GM12878 (cell line): ENCODE measurements at places on chromosomes 7 and 10. TPM values are rescaled to one million over a fixed set of nuclear protein-coding genes. Genes with fewer than 3 reads are reported as not detected.

GRCh38 chr7:116950889-116951351, 2.4 kb upstream of the ST7 start:
- no peak for DNase-seq

- DNase-seq = no peak
These were observed 63.1 kb upstream of the ZPBP start for GRCh38 chr7:50156163-50156562.

GRCh38 chr7:26284995-26285632, 6.5 kb upstream of the SNX10 start:
- DNase-seq = no peak

LZTS2 gene
- polyA plus RNA-seq = 7.4 and 7.9 TPM in 2 replicates

KEL gene
- 0.73 and 1.1 TPM in 2 replicates for polyA plus RNA-seq

DNA sequence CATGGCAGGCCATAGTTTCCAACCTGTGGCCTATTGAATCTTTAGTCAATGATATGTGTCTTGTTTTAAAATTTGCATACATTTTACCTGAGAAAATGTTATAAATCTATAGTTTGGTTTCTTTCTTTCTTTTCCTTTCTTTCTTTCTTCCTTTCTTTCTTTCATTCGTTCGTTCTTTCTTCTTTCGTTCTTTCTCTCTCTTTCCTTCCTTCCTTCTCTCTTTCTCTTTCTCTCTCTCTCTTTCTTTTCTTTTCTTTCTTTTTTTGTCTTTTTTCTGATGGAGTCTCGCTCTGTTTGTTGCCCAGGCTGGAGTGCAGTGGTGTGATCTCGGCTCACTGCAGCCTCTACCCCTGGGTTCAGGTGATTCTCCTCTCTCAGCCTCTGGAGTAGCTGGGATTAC, 133.3 kb downstream of the IDE start:
- no peak for DNase-seq

DNA sequence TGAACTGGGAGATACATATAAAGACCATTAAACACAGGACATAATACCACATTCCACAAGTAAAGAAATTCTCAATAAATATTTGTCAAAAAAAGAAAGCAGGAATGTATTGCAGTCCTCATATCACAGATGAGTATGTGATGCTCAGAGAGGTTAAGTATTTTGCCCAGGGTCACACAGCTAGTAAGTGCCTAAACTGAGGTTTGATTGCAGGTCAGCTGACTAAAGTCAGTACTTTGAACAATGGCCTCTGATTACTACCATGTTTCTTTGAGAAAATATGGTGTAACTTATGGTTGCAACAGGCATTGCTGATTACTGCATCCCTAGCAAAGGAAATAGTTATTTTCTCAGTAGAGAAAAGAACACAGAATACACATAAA, 267.1 kb downstream of the ELMO1 start:
- DNase-seq = no peak

DNA sequence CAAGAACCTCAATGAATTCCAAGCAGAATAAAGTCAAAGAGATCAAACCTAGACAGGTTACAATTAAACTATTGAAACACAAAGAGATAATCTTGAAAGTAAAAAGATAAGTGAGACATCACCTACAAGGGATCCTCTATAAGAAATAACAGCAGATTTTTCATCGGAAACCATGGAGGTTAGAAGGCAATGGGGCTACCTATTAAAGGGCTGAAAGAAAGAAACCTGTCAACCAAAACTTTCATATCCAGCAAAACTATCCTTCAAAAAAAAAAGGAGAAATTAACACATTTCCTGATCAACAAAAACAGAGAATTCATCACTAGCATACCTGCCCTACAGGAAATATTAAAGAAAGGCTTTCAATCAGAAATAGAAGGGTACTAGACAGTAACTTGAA, 244.9 kb downstream of the ARHGAP12 start:
- DNase-seq = no peak

- no peak for DNase-seq
These were observed 49.7 kb downstream of the DNAJC12 start for GRCh38 chr10:67788028-67788886.

GRCh38 chr7:47379629-47380324, 202.1 kb downstream of the TNS3 start:
- no peak for DNase-seq

SYT15 gene
- polyA plus RNA-seq = 0.17 and 0.37 TPM in 2 replicates

DNA sequence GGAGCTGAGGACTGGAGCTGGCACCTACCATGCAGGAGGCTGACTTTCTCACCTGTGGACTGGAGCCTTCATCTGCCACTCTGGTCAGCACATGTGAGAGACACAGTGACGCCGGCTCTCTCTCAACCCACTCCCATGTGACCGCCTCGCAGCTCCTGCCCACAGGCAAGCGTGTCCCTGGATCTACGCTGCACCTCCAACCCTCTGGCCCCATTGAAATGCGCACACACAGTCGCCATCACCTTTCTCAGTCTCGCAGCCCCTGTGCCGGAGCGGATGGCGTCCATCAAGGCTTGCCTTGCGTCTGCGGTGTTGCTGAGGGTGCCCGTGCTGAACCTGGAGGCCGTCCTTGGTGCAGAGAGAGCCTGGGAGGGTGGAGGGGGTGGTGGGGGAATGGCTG, 242.2 kb upstream of the GRB10 start:
- DNase-seq = no peak

DNA sequence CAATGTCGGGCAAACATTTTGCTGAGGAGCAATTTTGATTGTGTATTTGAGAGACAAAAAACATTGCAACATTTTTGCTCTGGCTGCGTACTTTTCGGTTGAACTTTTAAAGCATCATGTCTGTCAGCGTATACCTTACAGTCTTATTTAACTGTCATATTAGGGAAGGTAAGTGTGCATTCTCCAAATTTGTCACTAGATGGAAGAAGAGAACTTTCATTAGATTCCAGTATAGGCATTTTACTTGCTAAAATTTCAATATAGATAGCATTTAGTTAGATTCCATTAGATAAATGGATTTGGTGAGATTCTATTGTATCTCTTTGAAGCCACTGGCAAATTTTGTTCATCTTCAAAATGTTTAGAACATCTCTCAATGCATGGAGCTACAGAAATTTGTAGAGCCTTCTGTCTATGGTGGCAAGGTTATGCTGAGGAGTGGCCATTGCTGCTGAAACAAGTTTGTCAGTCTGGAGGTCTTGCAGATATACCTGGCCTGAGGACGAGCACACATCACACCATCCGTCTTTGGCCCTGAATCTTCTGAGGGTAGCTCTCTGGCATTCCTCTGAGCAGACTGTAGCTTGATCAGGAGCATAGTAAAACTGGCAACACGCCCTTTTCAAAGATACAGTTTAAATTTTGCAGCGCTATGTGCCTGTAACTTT, 437.5 kb upstream of the MBL2 start:
- DNase-seq = no peak

DNA sequence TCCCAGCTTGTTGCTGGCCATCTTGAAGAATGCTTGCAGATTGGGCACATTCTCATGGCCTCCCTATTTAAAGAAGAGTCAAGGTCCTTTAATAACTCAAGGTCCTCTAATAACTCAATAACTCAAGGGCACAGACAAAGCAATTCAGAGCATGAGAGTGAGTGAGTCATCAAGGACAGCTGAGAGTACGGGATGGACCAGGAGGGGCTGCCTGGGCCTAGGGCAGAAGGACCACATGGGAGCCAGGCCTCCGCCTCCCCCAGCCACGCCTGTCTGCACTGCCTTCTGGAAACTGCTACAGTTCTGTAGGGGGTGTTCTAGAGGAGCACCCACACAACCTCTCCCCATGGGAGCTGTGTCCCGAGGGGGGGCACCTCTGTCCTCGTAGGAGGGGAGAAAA, 48.9 kb downstream of the ZNF503 start:
- DNase-seq = no peak

GRCh38 chr7:2668401-2668800, 19.6 kb upstream of the AMZ1 start:
- DNase-seq = no peak

PAX4 gene
- polyA plus RNA-seq = not detected in 2 replicates

C7orf57 gene
- polyA plus RNA-seq = not detected in 2 replicates

- DNase-seq = no peak
These were observed 27.1 kb downstream of the AKR1B1 start for GRCh38 chr7:134431815-134432214.

DNA sequence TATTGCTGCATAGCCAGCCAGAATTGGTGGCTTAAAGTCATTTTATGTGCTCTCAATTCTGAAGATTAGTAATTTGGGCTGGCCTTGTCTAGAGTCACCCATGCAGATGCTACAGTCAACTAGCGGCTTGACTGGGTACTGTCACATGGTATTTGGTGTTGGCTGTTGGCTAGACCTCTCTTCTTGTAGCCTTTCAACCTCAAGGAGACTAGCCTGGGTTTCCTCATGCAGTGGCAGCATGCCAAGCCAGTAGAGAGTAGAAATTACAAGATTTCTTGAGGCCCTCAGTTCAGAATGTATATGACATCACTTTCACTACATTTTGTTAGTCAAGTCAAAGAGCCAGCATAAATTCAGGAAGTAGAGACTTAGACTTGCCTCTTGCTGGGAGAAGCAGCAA, 3.7 kb upstream of the ZNF800 start:
- no peak for DNase-seq

GRCh38 chr7:129782818-129783583, 169.8 kb downstream of the UBE2H start:
- no peak for DNase-seq

GRCh38 chr10:11682267-11682683, 59.9 kb upstream of the ECHDC3 start:
- no peak for DNase-seq

DNA sequence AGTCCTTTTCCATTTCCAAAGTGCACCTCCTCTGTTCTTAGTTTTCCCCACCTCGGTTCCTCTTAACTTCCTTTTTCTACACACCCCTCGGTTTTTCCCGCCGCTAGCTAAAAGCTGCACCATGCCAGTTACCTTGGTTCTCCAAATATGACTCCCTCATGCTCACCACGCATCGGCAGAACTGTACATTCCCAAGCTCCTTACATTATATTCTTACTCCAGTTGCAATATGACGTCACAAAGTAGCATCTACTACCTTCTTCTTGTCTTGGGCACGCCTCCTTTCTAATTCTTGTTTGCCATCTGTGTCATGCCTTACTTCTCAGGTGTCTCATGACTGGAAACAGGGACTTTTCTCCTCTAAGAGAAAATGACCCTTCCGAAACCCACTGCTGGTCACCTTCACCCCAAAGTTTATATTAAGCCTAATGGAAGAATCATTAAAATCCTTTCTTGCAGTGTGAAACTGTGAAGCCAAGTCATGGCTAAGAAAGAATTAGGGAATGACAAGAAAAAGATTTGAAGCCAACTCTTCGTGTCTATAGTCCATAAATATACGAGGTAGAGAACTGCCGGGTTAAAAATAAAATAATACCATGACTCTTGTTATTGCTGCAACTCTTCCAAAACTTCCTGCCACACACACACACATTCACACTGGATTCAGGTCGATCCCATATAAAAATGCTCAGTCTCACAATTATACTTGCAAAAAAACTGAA, 1.7 kb downstream of the ESYT2 start:
- no peak for DNase-seq

- DNase-seq = no peak
These were observed 109.2 kb downstream of the DPY19L1 start for GRCh38 chr7:34928052-34928451.

H2BK1 gene
- not detected in 2 replicates for polyA plus RNA-seq

DNA sequence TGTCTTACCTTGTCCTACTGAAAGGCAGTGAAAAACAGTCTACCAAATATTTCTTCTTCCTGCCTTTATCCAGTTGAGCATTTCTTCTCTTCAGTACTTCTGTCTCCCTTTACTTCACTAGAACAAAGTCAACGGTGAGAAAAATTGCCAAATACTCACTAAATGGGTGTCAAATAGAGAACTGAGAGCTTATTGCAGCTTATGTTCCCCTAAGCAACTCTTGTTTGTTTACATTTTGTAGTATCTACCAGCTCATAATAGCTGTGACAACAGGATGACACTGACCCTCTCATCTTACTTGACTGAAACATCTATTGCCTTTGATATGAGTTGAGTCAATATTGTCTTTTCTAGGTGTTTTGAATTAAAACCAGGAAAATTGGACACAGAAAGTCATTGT, 327.9 kb upstream of the SORCS1 start:
- no peak for DNase-seq

PRDX3 gene
- 689 and 701 TPM in 2 replicates for polyA plus RNA-seq

- DNase-seq = no peak
These were observed 74.3 kb downstream of the NKX6-2 start for GRCh38 chr10:132711613-132712121.

DNA sequence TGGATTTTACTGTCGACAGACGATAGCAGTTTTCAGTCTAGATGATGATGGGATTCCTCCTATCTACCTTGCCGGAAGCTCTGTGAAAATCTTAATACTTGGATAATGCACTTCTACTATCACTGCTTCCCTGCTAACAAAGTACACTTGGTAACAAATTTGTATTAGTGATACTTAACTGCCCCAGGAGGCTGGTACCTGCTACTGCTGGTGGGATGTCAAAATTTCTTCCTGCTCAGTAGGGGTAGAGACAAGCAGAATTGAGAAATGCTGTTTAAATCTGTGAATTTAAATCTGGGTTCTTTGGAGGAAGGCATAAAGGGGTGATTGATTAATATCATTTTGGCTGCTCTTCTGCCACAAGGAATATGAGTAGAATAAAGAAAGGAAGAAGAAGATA, 99.8 kb upstream of the STRIP2 start:
- DNase-seq = no peak

DNA sequence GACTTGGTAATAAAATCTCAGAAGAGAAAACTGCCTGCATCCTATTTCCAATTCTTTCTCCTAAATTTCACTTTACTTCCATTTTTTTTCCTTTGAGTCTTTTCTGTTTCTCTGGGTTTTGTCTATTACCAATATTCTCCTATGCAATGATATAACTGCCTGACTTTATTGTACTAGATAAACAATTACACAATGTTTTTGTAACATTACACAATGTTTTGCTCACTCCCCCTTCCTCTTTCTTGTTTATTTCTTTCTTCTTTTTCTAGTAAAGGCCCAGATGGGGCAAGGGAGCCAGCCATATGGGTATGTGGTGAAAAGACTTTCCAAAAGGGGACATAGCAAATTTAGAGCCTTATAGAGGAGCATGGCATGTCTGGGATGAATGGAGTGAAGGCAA, 278.7 kb upstream of the PHYHIPL start:
- no peak for DNase-seq

DNA sequence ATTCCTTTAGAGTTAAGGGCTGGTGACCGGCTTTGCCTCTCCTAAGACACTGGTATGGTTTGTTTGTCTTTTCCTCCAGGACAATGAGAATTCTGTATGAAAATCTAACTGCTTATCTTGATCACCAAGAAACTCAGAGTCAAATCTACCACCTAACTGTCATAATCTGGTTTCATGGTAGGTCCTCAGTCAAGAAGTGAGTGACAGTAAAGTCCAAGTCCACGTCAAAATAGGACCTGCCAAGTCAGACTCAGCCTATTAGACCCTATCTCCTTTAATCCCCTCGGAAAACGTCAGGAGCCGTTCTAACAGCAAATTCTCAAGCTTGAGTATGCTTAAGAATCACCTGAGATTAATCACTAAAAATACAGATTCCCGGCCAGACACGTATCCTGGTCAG, 37.4 kb downstream of the C7orf33 start:
- DNase-seq = no peak

PIP4K2A gene
- polyA plus RNA-seq = 82.5 and 84.1 TPM in 2 replicates

- no peak for DNase-seq
These were observed 83.2 kb downstream of the HBP1 start for GRCh38 chr7:107251963-107252362.

GRCh38 chr10:129945941-129946760, 17.9 kb downstream of the EBF3 start:
- no peak for DNase-seq
